ENCODE measurements at places on chromosomes 4 and X. TPM values are rescaled to one million over a fixed set of nuclear protein-coding genes. Genes with fewer than 3 reads are reported as not detected.

The SYN1 gene
- polyA plus RNA-seq, result 5.6 TPM

The USP17L11 gene
- not detected for polyA plus RNA-seq

The STARD8 gene
- polyA plus RNA-seq, result 13.2 TPM

The ATOH1 gene
- polyA plus RNA-seq, result 0.80 TPM

The F9 gene
- polyA plus RNA-seq, result not detected

The VEGFD gene
- polyA plus RNA-seq, result 0.77 TPM

The PAGE5 gene
- polyA plus RNA-seq, result not detected

The PAGE2B gene
- polyA plus RNA-seq, result not detected
